GF-D8 (cell line): ENCODE measurements at places on chromosomes 12 and 14.

DNA sequence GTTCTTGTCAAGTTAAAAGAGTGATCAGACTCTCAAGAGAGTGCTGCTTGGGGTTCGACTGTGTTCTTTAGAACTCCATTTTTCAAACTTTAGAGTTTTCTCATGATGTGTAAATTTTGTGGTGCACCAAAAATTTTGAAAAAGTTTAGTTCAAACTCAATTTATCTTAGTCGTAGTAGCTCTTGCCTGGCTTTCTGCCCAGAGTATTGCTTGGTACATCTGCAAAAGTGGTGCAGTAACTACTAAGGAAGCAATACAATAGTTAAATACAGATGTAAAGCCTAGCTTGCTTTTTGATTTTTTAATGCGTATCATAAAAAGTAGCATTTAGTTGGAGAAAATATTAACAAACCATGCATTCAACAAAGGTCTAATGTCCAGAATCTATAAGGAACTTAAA is 9.5 kb upstream of the CCDC91 start:
- DNase-seq, result no peak

- DNase-seq, result no peak
Observed at GRCh38 chr14:37330910-37331309, 133.2 kb downstream of the MIPOL1 start.

GRCh38 chr14:65412032-65412846 is at the start of gene FUT8:
Gene FUT8 (plus strand): TSS chr14:65412730. CDS start chr14:65561564, 148,834 bp downstream.
- DNase-seq, result peak; percentile 53

DNA sequence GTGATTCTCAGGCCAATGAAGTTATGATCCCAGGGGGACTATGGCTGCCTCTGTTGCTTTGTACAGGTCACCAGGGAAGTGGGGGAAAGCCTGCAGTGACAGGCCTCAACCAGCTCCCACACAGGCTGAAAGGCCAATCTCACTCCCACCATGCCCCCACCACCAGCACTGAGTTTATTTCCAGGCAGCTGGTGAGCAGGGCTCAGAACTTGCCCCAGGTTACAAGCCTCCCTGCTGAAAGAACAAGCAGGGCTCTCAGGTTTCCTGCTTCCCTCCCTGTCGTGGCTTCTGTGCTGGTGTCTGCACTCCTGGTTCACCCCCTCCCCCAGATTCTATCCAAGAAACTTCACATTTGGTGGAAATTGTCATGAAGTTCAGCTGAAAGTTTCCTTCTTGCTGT is 260.3 kb downstream of the CCDC59 start:
- no peak for DNase-seq

GRCh38 chr12:57481671-57482070 is 2.0 kb upstream of the ARHGAP9 start:
- DNase-seq, result no peak
